Omental fat pad (tissue), 4 donors: ENCODE measurements at places on chromosomes 16 and 17.

DNA sequence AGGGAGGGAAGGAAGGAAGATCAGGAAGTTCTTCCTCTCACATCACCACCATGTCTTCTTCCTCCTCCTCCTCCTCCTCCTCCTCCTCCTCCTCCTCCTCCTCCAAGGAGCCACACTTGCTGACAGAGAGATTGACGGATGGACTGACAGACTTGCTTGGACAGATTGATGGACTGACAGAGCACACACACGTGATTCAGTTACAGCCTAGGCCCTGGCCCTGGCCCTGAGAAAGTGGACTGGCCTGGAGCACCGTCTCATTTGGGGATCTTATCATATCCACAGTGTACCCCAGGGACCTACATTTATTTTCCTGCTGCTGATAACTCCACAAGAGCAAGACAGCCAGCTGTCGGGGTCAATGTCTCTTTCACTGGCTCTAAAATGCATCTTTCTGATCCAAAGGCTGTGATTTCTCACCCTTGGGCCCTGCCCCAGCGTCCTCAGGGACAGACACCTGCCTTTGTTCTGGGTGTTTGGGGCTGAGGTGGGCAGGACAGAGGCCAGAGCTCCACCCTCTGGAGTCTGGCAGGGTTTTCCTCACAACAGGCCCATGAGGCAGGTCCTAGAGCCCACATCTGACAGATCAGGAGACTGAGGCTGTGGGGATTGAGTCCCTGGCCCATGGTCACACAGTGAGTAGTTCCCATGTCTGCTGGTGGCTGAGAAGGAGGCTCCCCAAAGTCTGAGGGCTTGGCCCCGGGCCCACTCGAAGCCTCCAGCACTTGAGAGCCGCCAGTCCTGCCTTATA, 2.3 kb upstream of the P2RX1 start:
- no peak for DNase-seq

DNA sequence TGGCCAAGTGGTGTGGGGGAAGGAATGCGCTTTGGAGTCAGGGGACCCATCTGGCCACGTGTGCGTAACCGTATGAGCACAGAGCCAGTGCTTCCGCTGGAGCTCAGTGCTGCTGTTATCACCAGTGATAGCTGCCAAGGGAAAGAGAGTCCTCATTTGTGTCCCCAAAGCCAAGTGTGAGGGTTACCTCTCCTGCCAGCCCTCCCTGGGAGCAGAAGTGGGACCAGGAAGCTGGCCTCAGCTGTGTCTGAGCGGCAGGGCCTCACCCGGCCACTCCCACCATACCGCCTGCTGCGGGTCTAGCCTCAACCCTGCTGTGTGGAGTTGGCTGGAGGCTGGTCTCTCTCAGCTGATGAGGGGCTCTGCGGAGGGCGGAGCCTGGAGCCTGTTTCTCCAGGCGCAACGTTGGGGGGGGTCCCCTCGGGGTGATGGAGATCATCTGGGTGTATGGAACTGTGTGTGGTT, 44.5 kb downstream of the MEAK7 start:
- no peak for DNase-seq

DNA sequence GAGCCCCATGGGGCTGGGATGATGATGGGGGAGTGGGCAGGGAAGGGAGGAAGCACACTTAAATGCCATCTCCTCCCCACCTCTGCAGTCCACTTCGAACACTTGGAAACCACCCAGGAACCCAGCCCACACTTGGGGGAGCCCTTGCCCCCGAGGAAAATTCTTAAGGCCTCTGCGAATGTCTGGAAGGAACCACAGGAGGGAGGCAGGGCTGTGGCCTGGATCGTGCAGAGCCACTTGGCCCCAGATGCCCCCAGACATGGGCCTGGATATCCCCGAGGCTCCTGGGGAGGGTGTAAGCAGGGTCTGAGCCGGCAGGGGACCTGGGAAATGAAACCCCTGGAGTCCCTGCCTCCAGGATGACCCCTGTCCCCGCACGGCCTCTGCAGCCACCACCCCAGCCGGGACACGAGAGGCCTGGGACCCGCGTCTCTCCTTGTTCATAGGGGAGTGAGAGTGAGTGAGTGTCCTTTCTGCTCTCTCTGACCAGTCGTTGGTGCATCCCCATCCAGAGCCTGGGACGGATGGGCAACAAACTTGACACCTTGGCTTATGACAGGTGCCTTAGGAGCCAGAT, 11.8 kb upstream of the MTSS2 start:
- no peak for DNase-seq

DNA sequence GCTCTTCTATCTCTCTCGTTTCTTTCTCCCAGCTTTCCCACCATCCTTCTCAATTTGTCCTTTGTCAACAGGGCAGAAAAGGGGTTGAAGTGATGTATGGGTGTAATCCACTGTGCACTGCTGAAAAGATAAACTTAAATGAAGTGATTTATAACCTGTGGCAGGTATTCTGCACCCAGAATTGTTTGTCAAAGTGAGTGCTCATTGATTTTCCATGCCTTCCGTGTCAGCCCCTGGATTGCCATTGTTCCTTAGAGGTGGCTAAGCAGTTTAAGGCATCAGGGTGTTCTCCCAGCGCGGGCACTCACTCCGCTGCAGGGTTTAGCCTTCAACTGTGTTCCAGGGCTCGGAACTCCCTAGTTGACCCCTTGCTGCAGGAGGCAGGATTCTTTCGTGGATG, 82.9 kb downstream of the PITPNC1 start:
- no peak for DNase-seq

DNA sequence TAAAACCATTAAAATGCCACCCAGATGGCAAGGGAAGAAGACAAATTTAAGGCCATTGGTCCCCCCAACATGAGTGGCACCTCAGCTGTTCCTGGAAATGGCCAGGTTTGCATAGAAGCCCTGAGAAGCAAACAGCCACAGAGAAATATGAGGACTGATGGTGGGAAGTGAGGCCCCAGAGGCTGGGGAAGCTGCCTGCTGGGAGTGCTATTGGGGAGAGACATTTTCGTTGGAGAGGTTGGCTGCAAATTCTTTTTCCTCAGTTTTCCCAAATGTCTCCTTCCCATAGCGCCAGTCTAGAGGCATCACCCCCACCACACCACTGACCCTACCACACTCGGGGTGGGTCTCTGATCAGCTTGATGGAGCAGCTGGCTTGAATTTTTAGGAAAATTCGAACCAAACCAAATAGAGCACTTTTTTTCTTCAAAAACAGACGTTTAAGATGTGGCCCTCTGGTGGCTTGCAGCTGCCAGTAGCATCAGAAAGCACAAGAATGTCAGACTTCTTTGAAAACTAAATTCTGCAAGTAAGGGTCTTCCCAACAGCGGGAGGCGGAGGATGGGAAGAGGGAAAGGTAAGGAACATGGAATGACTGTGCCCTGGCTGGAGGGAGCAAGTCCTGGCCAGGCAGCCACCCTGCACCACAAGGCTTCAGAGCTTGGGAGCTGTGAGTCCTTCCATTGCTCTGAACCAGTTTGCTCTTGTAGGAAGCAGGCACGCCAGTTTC, 13.2 kb upstream of the SLC12A3 start:
- DNase-seq = no peak

GRCh38 chr17:15943971-15944758, 765 bp upstream of the ADORA2B start:
- DNase-seq = no peak

DNA sequence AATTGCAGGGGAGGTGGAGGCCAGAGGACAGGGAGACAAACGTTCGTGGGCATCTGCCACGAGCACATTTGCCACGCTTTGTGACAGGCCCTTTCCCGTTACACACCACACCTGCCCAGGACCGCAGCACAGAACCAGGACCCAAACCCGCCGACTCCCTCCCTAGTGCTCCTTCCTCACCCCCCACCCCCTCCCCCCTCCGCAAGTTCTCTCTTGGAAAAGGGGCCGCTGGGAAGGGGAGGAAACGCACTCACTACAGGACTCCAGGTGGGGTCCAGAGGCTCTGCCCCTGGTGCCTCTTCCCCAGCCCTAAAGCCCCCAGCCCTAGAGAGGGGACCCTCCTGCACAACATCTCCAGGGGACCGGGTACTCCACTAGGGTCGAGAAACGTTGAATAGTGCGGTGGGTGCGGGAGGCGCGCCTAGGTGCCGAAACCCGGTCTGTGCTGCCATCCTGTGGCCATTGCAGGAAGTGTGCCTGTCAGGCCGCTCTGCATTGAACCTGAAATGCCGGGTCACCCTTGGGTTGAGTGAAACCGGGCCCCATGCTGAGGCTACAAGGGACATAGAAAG, 21.9 kb upstream of the EIF1 start:
- DNase-seq = peak; percentile 67

- DNase-seq = no peak
Measured at GRCh38 chr16:61323456-61323855, 712.8 kb downstream of the CDH8 start.

- DNase-seq = no peak
Measured at GRCh38 chr16:3458852-3459361, 15.4 kb downstream of the NAA60 start.

GRCh38 chr16:50093607-50094539, 28.1 kb downstream of the HEATR3 start:
- DNase-seq = peak; percentile 29

GRCh38 chr17:9700136-9700535, 54.8 kb downstream of the USP43 start:
- no peak for DNase-seq
